Cardiac muscle cell (in vitro differentiated cells and primary cell): ENCODE measurements at places on chromosomes 11 and 22.

DNA sequence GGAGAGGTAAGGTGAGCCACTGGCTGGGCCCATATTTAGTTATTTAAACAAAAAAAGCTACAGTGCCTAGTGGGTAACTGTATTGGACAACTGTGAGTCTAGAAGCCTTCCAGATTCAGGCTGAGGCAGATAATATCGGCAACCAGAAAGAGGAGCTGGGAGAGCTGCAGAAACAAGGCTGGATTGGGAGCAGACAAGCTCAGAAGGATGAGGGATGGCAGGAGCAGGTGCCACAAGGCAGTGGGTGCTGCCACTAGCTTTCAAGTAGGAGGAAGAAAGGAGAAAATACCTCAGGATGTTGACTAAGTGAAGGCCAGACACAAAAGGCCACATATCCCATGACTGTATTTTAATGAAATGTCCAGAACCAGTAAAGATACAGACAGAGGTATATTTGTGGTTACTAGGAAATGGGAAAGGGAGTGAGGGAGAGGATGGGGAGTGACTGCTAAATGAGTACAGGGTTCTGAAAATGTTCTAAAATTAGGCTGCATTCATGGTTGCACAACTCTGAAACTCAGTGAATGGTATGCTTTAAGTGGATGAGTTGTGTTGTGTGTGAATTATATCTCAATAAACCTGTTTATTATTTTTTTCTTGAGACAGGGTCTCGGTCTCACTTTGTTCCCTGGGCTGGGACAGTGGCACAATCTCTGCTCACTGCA lies 11.8 kb upstream of the RAPSN start:
- peak overlapping the region; percentile 75 for H3K27ac ChIP-seq
- no peaks in the 10 kb centered on the region for H3K27me3 ChIP-seq
- no peaks in the 10 kb centered on the region for H3K4me1 ChIP-seq
- DNase-seq: no peak
- H3K36me3 ChIP-seq: peaks cover 4% of the 10 kb centered on the region
- no peak overlapping the region for H3K4me3 ChIP-seq

GRCh38 chr11:65485920-65486219 lies 13.0 kb upstream of the MALAT1 start:
- H3K36me3 ChIP-seq: no peaks in the 10 kb centered on the region
- DNase-seq: no peak
- H3K27me3 ChIP-seq: no peaks in the 10 kb centered on the region
- H3K4me1 ChIP-seq: peaks cover 54% of the 10 kb centered on the region
- no peak overlapping the region for H3K4me3 ChIP-seq

- H3K4me3 ChIP-seq: no peak overlapping the region
- H3K27ac ChIP-seq: no peak overlapping the region
- no peaks in the 10 kb centered on the region for H3K27me3 ChIP-seq
- no peaks in the 10 kb centered on the region for H3K4me1 ChIP-seq
- no peak for DNase-seq
Observed at GRCh38 chr11:103904324-103904667, 132.1 kb upstream of the DDI1 start.

- H3K4me3 ChIP-seq: no peak overlapping the region
- no peak overlapping the region for H3K27ac ChIP-seq
- peaks cover 25% of the 10 kb centered on the region for H3K4me1 ChIP-seq
- no peaks in the 10 kb centered on the region for H3K36me3 ChIP-seq
Observed at GRCh38 chr11:16982809-16983208, 31.4 kb downstream of the PLEKHA7 start.

GRCh38 chr11:35937700-35938099 lies 6.2 kb upstream of the LDLRAD3 start:
- no peak overlapping the region for H3K4me3 ChIP-seq
- no peaks in the 10 kb centered on the region for H3K36me3 ChIP-seq
- H3K4me1 ChIP-seq: no peaks in the 10 kb centered on the region
- peaks cover 1% of the 10 kb centered on the region for H3K27me3 ChIP-seq
- no peak overlapping the region for H3K27ac ChIP-seq

GRCh38 chr11:116330439-116331185 lies 442.2 kb downstream of the BUD13 start:
- no peak overlapping the region for H3K4me3 ChIP-seq
- no peak overlapping the region for H3K27ac ChIP-seq
- no peaks in the 10 kb centered on the region for H3K4me1 ChIP-seq
- no peaks in the 10 kb centered on the region for H3K27me3 ChIP-seq
- no peak for DNase-seq
- H3K36me3 ChIP-seq: no peaks in the 10 kb centered on the region

DNA sequence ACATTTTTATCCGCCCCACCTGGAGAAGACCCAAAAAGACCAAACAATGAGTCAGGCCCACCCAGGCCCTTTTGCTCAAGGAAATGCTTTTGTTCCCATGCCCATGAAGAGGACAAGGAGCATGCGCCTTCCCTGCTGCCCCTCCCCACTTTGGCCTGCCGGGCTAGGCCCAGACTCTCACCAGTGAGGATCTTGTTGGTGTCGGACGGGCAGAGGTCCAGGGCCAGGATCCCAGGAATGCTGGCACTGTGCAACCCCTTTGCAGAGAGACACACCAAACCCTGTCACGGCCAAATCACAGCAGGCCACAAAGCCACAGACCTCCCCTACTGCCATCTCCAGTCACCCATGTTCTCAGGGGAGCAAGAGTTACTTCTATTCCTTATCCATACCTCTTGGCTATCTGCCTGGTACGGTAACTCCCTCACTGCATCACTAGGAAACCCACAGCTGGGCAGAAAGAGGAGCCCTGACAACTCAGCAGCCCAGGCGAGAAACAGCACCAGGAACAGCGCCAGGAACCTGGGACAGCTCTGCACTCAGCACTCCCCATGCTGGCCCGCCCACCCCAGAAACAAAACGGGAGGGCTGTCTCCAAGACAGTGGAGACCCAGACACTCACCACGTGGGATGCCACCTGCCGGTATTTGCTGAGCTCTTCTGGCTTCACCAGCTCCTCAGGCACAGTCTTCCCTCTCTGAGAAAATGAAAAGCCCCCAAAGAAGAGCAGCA lies 5.5 kb downstream of the PRPF19 start:
- H3K4me3 ChIP-seq: no peak overlapping the region
- H3K36me3 ChIP-seq: peaks cover 44% of the 10 kb centered on the region
- peaks cover 5% of the 10 kb centered on the region for H3K4me1 ChIP-seq
- H3K27ac ChIP-seq: no peak overlapping the region

DNA sequence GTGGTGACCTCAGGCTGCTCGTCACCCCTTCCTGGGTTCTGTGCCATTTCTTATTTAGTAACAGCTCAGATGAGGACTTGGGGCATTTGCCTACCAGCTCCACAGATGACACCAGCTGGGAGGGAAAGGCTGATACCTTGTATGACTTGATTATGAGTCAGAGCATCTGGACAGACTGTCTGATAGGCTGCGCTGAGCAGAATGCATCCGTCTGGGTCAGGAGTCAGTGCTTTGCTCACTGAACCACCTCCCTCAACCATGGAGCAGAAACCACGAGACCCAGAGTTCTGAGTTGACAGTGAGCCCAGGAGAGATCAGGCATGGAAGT lies 6.8 kb downstream of the ST14 start:
- H3K4me3 ChIP-seq: no peak overlapping the region
- no peaks in the 10 kb centered on the region for H3K4me1 ChIP-seq
- H3K27me3 ChIP-seq: peaks cover 79% of the 10 kb centered on the region
- DNase-seq: peak; percentile 89
- no peak overlapping the region for H3K27ac ChIP-seq

- H3K27ac ChIP-seq: no peak overlapping the region
- no peaks in the 10 kb centered on the region for H3K4me1 ChIP-seq
- no peak for DNase-seq
- H3K36me3 ChIP-seq: peaks cover 36% of the 10 kb centered on the region
Observed at GRCh38 chr11:111617286-111617685, 15.0 kb downstream of the SIK2 start.

DNA sequence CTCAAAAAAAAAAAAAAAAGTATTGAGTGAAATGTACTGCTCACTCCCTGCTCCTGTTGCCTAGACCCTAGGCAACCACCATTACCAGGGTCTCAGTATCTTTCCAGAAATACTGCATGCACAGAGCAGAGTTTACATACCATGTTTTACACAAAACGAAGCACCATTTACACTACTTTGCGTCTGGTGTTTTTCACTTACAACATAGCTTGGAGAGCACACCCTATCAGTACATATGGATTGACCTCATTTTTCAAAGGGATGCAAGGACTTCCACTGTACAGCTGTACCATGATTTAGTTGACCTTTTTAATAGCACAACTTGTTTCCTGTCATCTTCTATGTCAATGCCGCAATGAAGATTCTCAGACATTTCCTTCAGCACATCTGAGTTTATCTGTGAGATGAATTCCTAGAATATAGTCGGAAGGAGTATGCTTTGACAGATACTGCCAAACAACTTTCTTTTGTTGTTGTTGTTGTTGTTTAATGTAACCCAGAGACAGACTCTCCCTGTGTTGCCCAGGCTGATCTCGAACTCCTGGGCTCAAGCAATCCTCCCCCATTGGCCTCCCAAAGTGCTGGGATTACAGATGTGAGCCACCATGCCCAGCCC lies 6.1 kb downstream of the MYH9 start:
- no peaks in the 10 kb centered on the region for H3K27me3 ChIP-seq
- H3K27ac ChIP-seq: no peak overlapping the region
- H3K4me1 ChIP-seq: peaks cover 16% of the 10 kb centered on the region
- H3K4me3 ChIP-seq: no peak overlapping the region
- no peaks in the 10 kb centered on the region for H3K36me3 ChIP-seq

GRCh38 chr11:66126808-66127555 lies 56.9 kb downstream of the PACS1 start:
- H3K27ac ChIP-seq: peak overlapping the region; percentile 74
- no peak overlapping the region for H3K4me3 ChIP-seq
- peak; percentile 86 for DNase-seq
- H3K27me3 ChIP-seq: no peaks in the 10 kb centered on the region
- H3K4me1 ChIP-seq: peaks cover 22% of the 10 kb centered on the region
- no peaks in the 10 kb centered on the region for H3K36me3 ChIP-seq

DNA sequence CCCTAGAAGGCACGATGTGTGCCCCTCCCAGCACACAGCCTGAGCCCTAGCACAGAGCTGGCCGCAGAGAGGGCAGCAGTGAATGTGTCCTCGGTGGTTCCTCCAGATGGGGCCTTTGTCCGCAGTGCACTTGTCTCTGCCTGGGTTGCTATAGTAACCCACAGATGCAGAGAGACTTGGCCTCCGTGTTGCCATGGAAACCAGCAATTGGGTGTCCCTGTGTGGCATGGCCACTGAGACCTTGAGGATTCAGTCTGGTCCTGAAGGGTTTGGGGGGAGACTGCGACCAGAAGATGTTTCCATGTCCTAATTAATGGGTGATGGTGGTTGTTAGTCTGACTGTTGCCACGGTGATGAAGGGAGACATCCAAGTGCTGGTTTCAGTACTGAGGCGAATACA lies 42.6 kb upstream of the TUB start:
- DNase-seq: no peak
- no peaks in the 10 kb centered on the region for H3K36me3 ChIP-seq
- peaks cover 3% of the 10 kb centered on the region for H3K27me3 ChIP-seq
- H3K4me1 ChIP-seq: no peaks in the 10 kb centered on the region
- H3K4me3 ChIP-seq: no peak overlapping the region
- H3K27ac ChIP-seq: no peak overlapping the region

DNA sequence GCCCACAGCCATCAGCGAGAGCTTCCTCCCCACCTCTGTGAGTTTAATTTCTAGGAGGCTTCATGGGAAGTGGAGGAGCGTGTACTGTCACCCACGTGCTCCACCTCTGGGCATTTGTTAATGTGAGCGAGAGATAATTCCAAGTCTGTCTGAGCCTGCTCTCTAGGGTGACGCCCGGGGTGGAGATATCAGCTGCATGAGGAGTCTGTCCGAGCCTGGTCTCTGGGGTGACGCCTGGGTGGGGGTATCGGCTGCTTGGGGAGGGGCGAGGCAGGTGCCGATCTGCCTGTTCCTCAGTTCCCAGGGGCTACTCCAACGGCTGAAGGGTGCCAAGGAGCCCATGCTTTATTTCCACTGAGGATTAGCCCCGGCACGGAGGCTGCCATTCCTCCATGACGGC lies 735.0 kb downstream of the BRD1 start:
- H3K4me1 ChIP-seq: no peaks in the 10 kb centered on the region
- no peak overlapping the region for H3K4me3 ChIP-seq
- no peak for DNase-seq
- no peaks in the 10 kb centered on the region for H3K27me3 ChIP-seq
- H3K27ac ChIP-seq: no peak overlapping the region

DNA sequence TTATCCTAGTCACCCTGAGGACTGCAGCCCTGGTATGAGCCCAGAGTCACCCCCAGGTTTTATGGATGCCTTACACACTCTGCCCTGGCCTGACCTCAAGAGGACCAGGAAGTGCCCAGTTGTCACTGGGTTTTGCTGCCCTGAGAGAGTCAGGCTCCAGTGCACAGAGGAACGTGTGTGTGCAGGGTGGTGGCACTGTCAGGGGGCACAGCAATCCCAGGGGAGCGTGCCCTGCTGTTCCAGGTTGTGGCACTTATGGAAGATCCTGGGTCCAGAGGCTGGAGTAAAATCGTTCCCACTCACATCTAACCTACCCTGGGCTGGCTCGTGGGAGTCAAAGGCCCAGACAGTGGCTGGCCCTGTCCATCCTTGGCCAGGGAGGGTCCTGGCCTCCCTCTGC lies 7.6 kb downstream of the APOBEC3A start:
- no peaks in the 10 kb centered on the region for H3K36me3 ChIP-seq
- H3K27me3 ChIP-seq: no peaks in the 10 kb centered on the region
- DNase-seq: no peak
- no peak overlapping the region for H3K27ac ChIP-seq
- peaks cover 35% of the 10 kb centered on the region for H3K4me1 ChIP-seq

DNA sequence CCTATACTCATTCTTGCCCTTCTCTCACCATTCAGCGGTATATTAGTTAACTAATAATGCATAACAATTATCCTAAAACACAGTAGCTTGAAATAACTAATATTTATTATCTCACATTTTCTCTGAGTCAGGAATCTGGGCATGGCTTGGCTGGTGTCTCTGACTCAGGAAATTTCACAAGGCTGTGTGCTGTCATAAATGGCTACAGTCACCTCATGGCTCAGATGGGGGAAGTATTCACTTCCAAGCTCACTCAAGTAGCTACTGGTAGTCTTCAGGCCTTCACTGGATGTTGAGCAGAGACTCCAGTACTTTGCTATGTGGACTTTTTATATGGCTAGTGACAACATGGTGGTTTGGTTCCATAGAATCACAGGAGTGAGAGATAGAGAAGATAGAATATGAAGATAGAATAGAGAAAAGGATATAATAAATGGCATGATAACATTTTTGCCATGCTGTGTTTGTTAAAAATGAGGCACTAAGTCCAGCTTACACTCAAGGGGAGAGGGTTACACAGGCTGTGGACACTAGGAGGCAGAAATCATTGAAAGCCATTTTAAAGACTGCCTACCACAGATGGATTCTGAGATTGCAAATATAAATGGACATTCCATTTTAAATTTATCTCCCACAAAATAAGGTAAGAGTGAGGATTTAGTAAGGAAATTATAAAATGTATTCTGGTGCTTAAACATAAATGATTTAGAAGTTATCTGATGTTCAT lies 997.8 kb upstream of the CHORDC1 start:
- no peaks in the 10 kb centered on the region for H3K36me3 ChIP-seq
- H3K27me3 ChIP-seq: no peaks in the 10 kb centered on the region
- peaks cover 37% of the 10 kb centered on the region for H3K4me1 ChIP-seq
- H3K27ac ChIP-seq: peak overlapping the region; percentile 78
- peak; percentile 55 for DNase-seq
- H3K4me3 ChIP-seq: no peak overlapping the region

- peak; percentile 68 for DNase-seq
- H3K4me3 ChIP-seq: peak within 1 kb of the TSS; percentile 43
- no peaks in the 10 kb centered on the region for H3K4me1 ChIP-seq
- H3K27ac ChIP-seq: no peak within 1 kb of the TSS
- peaks cover 19% of the 10 kb centered on the region for H3K27me3 ChIP-seq
Observed at GRCh38 chr11:7672960-7673723, at the start of gene CYB5R2. CYB5R2 (minus strand) TSS chr11:7673500; CDS start chr11:7672825, 675 bp downstream.

- H3K36me3 ChIP-seq: no peaks in the 10 kb centered on the region
- no peak overlapping the region for H3K4me3 ChIP-seq
- peaks cover 15% of the 10 kb centered on the region for H3K4me1 ChIP-seq
- no peak overlapping the region for H3K27ac ChIP-seq
- no peaks in the 10 kb centered on the region for H3K27me3 ChIP-seq
Observed at GRCh38 chr11:86241956-86242535, 2.5 kb upstream of the EED start.
